Islet precursor cell (in vitro differentiated cells): ENCODE measurements at places on chromosomes 1 and 21.

DNA sequence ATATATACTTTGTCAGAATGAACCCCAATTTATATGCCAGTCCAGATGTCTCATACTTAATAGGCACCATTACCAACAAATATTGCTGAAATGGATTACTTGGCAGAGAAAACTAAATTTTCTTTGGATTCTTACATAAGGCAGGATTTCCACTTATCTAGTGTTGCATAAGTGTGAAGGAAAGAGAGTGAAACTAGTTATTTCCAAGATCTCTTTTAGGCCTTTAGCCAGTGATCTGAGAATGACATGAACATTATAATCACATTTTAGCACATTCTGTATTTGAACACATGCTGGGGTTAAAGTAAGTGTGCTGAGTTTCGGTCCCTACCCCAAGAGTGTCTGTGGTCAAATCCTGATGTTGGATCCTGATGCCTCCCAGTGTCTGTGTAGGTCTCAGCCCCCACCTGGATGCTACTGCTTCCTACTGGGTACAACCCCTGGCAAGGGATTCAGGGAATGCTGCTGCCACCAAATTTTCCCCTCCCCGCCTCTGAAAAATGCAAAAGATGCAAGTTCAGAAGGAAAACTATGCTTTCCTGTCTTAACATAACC, 11.2 kb downstream of the DDAH1 start:
- no peak for DNase-seq

DNA sequence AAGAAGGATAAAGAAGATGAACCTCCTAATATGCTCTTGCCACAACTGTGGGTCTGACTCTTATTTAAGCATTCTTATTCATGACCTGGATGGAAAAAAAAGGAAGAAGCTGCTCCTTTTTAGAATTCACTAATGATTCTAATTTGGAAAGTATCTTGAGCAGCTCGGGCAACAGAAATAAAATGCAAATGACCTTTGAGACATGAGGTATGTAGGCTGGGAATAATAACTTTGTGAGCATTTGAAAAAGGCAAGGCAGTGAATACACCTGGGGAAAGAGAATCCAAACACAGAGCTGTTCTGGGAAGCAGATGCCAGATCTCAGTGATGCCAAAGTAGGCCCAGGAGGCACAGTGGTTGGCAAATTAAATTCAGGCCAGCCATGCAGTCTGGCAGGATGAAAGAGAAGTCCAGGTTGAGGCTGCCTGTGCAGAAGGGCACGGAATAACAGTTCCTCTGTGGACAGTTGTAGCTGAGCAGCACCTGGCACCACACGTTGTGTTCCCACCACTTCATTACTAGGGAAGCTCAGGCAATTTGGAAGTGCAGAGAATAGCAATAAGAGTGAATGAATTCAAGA, 320.8 kb upstream of the ST6GALNAC5 start:
- DNase-seq = no peak

GRCh38 chr1:222394224-222394623, 153.7 kb downstream of the HHIPL2 start:
- DNase-seq = no peak

- DNase-seq = no peak
These were observed 394.2 kb downstream of the DUSP10 start for GRCh38 chr1:221347706-221348105.

GRCh38 chr1:186781730-186782129, 47.0 kb upstream of the PLA2G4A start:
- no peak for DNase-seq

GRCh38 chr1:41282679-41283317, 40.7 kb upstream of the SCMH1 start:
- DNase-seq = peak; percentile 68

DNA sequence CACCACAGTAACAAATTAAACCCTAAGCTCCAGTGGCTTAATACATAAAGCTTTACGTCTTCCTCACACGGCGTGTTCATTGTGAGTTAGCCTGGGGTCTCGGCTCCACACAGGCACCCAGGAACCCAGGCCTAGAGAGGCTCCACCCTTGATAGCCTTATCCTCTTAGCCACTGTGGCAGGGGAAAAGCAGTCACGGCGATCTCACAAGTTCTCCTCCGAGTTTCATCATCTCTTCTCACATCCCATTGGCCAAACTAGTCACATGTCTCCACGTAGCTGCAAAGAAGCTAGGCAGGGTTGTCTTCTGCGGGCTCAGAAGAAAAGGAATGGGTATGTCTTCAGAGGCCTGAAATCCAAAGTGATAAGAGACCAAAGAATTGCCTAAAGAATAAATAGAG, 122.3 kb upstream of the GRIK3 start:
- peak; percentile 38 for DNase-seq

DNA sequence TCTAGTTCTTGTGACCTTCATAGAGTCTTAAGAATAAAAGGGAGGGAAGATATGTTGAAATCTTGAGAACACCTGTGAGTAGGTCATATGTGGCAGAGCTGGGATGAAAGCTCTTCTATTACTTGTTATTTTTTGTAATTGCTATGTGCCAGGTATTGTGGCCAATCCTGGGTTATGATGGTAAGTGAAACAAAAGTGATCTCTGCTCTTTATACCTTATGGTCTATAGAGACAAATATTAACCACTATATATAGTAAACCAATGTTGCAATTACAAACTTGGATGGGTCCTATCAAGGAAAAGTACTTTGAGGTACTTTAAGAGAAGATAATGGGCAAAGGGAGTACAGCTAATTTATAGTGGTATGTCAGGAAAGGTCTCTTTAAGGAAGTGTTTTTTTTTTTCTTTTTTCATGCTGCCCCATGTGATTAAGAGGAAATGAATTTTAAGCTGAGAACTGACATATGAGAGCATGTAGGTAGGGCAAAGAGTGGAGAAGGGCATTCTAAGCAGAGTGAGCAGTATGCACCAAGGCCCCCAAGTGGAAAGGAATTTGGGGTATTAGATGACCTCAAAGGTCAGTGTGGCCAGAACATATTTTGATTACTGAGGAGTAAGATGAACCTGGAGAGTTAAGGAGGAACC, 43.3 kb downstream of the POU2F1 start:
- DNase-seq = no peak

GRCh38 chr1:158180741-158181576, at the start of gene CD1D:
Gene CD1D, plus strand, starts transcription at chr1:158180895. Its CDS starts 207 bp downstream, at chr1:158181102.
- peak; percentile 78 for DNase-seq
